HFFc6 (cell line): ENCODE measurements at places on chromosomes 6 and 20.
A peak's percentile ranks its signal among the peaks of the same experiment; 100 is the strongest.

DNA sequence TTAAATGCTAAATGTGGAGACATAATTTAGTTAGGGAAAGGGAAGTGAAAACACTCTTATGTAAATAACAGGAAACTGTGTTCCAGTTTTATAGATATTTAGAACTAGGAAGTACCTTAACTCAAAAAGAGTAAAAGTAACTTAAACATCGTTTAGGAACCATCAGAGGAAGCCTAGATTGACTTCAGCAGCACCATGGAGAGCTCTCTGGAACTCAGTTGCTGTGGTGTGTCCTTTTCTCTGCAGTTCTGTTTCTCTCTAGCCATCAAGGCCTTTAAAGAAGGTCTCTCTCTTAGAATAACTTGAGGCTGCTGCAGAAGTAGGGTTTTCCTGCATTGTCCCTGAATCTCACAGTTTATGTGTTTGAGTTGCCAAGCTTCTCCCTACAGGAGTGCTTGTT is 26.9 kb downstream of the CLVS2 start:
- no peak for DNase-seq

- peak; percentile 99 for DNase-seq
These were observed 59.9 kb downstream of the EYA2 start for GRCh38 chr20:46954490-46955038.

DNA sequence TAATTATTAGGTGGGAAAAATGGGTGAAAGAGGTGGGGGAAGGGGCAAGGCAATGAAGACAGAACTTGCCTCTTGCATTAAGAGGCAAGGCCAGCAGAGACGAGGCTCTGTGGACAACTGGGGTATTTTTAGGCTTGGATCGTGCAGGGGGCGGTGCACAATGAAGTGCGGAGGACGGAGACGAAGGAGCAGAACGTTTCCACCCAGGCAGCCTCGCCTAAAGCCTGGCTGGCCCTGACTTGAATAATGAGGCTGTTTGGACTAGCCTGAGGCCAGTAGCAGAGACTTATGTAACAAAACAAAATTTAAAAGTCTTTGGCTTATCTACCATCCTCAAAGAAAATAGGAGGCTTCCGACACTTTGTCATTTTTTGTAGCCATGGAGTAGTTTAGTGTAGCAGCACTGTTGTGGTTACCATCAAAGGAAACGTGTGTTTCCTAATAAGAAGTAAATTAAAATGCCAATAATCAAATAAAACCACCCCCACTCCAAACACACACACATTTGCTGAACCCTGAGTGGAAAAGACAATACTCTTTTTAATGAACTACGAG is 370.0 kb upstream of the CNR1 start:
- DNase-seq = no peak

- no peak for DNase-seq
These were observed 717.6 kb upstream of the MAP3K7 start for GRCh38 chr6:91304521-91304920.

DNA sequence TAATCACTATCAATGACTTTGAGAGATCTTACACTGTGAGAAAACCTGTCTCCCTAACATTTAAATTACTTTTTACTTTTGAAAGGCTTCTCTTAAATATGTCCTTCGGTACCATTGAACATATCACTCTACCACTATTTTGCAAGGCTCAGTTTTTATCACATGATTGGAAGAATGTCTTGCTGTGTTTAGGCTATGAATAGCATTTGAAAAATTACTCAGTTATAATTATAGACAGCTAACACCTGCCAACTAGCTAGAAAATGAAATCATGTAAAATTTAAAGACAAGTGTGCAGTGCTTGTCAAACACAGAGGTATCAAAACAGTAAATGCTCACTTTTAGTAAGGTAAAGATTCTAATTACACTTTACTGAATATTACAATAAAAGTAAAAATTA is 11.0 kb downstream of the SESN1 start:
- no peak for DNase-seq

- no peak for DNase-seq
These were observed 6.7 kb downstream of the MYO6 start for GRCh38 chr6:75755704-75756103.

- no peak for DNase-seq
These were observed 247.9 kb upstream of the SLC35B3 start for GRCh38 chr6:8683204-8683603.

GRCh38 chr20:1897965-1898464 is 2.8 kb downstream of the SIRPA start:
- no peak for DNase-seq
